ENCODE measurements at places on chromosomes 12 and 14.
A peak's percentile ranks its signal among the peaks of the same experiment; 100 is the strongest.

DNA sequence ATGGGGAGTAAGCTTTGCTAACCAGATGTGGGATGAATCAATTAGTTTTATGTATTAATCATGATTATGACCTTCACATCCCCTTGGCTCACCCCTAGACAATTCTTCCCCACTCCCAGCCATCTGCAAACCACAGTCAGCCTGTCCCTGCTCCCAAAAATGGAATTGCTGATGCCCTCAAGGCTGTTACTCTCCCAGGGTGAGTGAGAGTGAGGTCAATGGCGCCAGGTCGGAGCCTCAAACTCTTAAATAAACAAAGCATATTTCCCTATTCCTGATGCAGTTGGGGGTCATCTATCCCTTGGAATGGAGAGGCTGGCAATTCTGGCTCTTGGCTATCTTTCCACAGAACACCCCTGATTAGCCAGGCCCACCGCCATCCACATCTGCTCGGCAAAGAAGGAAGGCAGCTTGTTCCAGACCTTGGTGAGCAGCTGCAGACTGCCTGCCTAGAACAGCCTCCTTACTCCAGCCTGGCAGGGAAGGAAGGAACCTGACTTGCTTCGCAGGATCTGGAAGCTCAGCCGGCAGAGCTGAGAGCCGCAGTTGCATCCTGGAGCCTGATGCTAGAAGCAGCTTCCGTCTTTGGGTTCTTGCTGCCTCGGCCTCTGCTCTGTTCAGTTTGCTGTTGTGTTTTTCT is 57.0 kb downstream of the SMUG1 start:
- no peak for ATAC-seq

- ATAC-seq: no peak
Measured at GRCh38 chr12:131850856-131851559, 22.8 kb downstream of the MMP17 start.

GRCh38 chr14:102826751-102827675 is 49.8 kb downstream of the TRAF3 start:
- ATAC-seq: no peak

- no peak for ATAC-seq
Measured at GRCh38 chr12:89733579-89734201, 25.1 kb upstream of the ATP2B1 start.

GRCh38 chr12:83763425-83763824 is 1076.7 kb downstream of the TMTC2 start:
- ATAC-seq: no peak

- no peak for ATAC-seq
Measured at GRCh38 chr14:70563869-70564268, 29.1 kb upstream of the ADAM20 start.

- ATAC-seq: peak; percentile 53
Measured at GRCh38 chr12:51082561-51083125, 753 bp downstream of the CSRNP2 start.

DNA sequence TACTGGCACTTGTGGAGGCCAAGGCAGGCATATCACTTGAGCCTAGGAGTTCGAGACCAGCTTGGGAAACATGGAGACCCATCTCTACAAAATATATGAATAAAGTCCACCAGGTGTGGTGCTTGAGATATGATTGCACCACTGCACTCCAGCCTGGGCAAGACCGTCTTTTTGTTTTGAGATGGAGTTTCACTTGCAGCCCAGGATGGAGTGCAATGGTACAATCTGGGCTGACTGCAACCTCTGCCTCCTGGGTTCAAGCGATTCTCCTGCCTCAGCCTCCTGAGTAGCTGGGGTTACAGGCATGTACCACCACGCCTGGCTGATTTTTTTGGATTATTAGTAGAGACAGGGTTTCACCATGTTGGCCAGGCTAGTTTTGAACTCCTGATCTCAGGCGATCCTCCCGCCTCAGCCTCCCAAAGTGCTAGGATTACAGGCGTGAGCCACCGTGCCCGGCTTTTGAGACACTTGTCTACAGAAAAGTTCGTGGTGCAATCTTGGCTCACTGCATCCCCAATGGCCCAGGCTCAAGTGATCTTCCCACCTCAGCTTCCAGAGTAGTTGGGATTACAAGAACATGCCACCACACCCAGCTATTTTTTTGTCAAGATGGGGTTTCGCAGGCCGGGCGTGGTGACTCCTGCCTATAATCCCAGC is 16.3 kb upstream of the ATP5F1B start:
- no peak for ATAC-seq

DNA sequence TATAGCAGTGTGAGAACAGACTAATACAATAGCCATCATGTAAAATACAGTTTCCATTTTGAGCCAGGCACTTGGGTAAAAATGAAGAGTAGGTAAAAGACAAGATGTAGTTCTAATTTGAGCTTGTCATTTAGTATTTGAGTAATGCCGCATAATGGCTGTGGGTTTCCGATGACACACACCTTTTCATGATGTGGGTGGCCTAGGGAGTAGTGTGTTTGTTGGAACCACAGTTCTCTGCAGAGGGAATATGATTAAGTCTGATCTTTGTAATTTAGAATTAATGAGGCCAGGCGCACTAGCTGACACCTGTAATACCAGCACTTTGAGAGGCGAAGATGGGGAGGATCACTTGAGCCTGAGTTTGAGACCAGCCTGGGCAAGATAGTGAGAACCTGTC is 61.8 kb downstream of the RCOR1 start:
- no peak for ATAC-seq

DNA sequence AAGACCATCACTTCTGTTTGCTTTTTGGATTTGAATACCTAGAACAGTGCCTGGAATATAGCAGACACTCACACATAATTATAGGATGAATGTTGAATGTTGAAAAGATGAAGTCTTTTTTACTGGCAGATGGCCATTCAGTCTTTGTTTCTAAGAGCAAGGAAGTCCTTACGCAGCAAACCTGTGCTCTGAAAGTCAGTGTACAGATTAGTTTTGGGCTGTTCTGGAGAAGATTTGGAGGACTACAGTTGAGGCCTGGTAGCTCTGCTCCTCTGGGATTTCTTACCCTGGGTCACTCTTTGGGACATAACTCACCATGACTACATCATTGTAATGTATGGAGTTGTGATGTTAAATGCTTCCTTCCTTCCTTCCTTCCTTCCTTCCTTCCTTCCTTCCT is 3.3 kb downstream of the OR4E2 start:
- no peak for ATAC-seq

GRCh38 chr14:44383636-44384035 is 123.4 kb downstream of the FSCB start:
- ATAC-seq: no peak

- no peak for ATAC-seq
Measured at GRCh38 chr14:35124127-35124526, 1.8 kb downstream of the PRORP start.

DNA sequence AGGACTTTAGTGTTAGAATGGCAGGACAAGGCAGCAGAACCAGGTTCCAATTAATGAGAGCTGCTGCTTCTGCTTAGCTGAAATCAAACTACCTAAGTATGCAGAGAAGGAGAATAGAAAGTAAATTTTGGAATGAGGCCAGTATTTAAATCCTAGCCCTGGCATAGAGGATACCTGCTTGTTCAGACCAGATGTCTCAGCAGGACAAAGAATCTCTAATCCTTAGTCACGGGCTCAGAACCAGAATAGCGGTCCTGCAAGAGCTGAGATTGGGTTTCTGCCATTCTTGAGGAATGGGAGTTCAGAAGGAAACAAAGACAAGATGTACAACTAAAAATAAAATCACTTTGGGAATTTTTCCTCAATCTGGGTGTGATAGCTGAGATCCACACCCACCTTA is 550.8 kb upstream of the TMEM132C start:
- ATAC-seq: no peak

DNA sequence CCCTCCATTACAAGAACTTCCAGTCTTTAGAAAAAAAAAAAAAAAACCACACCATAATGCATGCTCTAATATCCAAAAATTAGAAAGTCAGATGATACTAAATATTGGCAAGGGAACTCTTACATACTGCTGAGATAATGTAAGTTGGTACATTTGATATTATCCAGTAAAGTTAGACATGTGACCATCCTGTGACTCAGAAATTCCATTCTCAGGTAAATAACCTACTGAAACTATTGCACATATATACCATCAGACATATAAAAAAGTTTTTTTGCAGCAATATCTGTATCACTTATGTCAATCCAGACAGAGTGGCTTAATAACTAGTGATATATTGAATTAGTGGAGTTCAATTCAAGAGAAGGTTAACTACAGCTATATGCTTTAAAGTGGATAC is 63.5 kb downstream of the KITLG start:
- no peak for ATAC-seq

GRCh38 chr12:77189458-77189857 is 124.1 kb upstream of the E2F7 start:
- peak; percentile 93 for ATAC-seq

- ATAC-seq: no peak
Measured at GRCh38 chr14:75673345-75674035, 12.4 kb downstream of the TTLL5 start.

- peak; percentile 97 for ATAC-seq
Measured at GRCh38 chr12:56029666-56030293, 8.9 kb downstream of the IKZF4 start.

- ATAC-seq: no peak
Measured at GRCh38 chr14:101824339-101824727, 62.8 kb downstream of the PPP2R5C start.

- no peak for ATAC-seq
Measured at GRCh38 chr14:104603711-104604401, 716 bp downstream of the TMEM179 start.

- no peak for ATAC-seq
Measured at GRCh38 chr12:44968965-44969364, 81.9 kb downstream of the DBX2 start.

DNA sequence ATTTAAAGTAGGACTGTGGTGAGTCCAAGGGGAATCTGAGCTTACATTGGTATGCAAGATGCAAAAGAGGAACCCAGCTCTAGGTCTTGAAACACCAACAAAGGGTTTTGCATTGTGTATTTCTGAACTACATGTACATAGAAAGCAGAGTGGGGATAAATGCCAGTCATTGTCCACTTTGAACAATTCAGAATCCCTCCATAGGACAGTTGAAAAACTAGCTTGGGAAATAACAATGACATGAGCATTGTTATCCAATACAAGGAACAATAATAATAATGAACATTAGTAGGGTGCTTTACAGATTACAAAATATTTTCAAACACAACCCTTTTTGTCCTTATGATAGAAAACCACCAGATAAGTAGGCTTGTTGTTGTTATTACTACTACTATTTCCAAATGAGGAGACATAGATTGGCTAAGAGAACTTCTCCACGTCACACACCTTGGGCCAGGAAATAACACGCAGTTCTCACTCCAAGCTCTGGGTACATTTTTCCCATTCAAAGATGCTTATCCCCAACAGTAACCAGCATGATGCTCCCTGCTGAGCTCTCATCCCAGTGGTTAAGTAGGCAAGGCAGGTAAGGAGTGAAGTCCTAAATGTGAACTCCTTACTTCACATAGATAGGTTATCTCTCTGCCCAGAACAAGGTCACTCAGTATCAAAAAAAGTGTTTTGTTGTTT is 51.7 kb upstream of the RASSF8 start:
- no peak for ATAC-seq

DNA sequence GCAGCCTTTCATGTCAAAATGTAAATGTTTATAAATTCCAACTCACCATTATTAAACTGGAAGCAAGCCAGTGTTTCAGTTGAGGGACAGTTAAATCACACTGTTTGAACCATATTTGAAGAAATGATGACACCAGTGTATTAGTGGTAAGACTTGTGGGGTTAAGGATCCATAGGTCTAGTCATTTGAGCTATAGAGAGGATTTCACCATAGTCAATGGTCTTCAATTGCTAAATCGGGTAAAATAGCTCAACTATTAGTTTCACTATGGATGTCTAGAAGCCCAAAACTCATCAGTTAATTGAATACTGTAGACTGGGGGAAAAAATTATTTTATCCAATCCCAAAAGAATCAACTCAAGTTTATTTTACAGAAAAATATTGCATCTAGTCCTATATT is 659.1 kb downstream of the NRXN3 start:
- ATAC-seq: no peak

- ATAC-seq: peak; percentile 47
Measured at GRCh38 chr12:93191423-93191822, 186.3 kb upstream of the NUDT4 start.

- ATAC-seq: no peak
Measured at GRCh38 chr12:70227911-70228310, 15.3 kb upstream of the CNOT2 start.

GRCh38 chr12:46872135-46872534 is 46.3 kb upstream of the SLC38A4 start:
- no peak for ATAC-seq

- peak; percentile 85 for ATAC-seq
Measured at GRCh38 chr12:58310809-58311622, 369.6 kb downstream of the ATP23 start.

DNA sequence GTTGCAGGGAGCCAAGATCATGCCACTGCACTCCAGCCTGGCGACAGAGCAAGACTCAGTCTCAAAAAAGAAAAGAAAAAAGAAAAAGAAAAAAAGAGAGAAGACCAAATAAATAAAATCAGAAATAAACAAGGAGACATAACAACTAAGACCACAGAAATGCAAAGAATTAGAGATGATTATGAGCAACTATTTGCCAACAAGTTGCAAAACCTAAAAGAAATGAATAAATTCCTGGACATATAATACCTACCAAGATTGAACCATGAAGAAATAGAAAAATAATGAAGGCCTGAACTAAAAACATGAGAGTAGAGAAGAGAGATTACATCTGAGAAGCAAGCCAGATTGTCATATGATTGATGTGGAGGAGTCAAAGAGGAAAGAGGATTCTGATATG is 17.6 kb upstream of the EPS8 start:
- ATAC-seq: no peak

- no peak for ATAC-seq
Measured at GRCh38 chr12:104377514-104377812, 73.9 kb downstream of the EID3 start.

- no peak for ATAC-seq
Measured at GRCh38 chr12:64900540-64900939, 76.1 kb downstream of the TBC1D30 start.

GRCh38 chr14:24606297-24606696 is 3.2 kb downstream of the GZMH start:
- ATAC-seq: no peak

GRCh38 chr14:63644741-63645140 is 3.1 kb upstream of the WDR89 start:
- no peak for ATAC-seq

GRCh38 chr12:123229051-123229450 is 3.9 kb downstream of the MPHOSPH9 start:
- no peak for ATAC-seq

DNA sequence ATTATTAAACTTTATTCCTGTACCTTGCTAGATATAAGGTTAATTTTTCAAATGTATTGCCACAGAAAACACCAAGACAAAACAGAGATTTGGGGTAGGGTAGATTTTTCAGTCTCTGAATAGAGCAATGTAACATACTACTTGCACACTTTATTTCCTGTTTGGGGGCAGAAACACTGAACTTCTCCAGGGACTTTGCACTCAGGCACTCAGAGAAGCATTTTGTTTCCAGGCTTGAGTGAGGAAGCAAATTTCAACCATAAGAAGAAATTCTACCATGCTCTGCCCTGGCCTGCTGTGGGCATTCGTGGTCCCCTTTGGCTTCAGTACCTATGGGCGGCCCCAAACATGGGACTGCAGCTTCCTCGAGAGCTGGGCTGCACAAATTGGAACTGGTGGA is 399.1 kb downstream of the DAD1 start:
- no peak for ATAC-seq

GRCh38 chr12:109900752-109901580 is 892 bp downstream of the TCHP start:
- ATAC-seq: peak; percentile 57

All from SK-N-SH treated with all-trans-retinoic acid at 6 μM for 48 hours (cell line).